Prostate gland (tissue), 2 donors: ENCODE measurements at places on chromosomes 2 and 18. TPM values are rescaled to one million over a fixed set of nuclear protein-coding genes. Genes with fewer than 3 reads are reported as not detected.

- DNase-seq = no peak
These were observed 131.2 kb downstream of the TMX3 start for GRCh38 chr18:68583685-68584084.

GRCh38 chr2:24016376-24016761 lies 6.5 kb downstream of the MFSD2B start:
- DNase-seq = no peak

DNA sequence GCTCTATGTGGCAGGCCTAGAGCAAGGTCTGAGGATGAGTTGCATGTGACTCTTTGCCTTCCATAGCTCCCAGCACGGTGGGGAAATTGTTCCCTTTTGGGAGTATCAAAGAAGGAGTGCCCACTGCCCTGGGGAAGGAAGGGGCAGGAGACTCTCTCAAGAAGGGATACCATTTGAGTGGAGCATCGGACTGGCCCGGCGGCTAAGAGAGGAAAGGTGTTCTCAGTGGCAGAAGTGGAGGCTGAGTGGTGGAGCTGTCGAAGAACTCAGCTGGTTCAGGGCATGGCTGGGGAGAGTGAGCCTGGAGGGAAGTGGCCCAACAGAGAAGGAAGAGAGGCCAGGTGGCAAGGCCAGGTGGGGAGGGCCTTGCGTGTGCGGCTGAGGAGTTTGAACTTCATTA lies 235.2 kb downstream of the DYSF start:
- no peak for DNase-seq

DNA sequence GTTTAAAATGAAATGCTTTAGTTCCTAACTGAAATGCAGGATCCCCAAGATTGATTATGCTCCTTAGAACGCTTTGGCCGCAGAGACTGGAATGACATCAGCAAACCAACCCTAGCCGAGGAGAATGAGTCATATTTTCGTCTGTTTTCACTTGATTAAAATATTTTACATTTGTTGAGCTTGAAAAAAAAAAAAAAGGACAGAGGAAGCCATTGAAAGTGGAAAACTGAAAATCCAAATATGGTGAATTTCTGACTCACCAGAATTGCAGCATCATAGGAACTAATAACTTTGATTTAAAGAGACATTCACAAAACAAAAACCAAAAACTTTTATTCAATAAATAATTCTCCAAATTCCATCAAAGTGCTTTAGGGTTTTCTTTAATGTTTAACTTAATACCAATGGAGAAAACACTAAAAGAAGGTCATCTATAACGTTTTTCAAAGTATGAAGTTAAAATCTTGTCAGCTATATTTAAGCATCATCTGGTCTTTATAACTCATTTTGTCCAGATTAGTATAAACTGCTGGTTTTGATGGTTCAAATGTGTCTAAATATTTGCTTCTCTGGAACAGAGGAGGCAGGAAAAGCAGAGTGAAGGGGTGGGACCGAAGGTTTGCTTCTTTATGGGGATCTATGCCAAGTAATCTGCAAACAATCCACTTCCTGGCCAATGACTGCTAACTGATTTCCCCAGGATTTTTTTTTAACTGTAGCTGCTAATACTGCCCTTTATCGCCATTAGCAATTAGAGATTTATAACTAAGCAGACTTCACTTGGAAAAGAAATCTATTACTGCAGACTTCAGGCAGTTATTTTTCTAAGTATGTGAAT lies 30.9 kb upstream of the COL5A2 start:
- no peak for DNase-seq

DNA sequence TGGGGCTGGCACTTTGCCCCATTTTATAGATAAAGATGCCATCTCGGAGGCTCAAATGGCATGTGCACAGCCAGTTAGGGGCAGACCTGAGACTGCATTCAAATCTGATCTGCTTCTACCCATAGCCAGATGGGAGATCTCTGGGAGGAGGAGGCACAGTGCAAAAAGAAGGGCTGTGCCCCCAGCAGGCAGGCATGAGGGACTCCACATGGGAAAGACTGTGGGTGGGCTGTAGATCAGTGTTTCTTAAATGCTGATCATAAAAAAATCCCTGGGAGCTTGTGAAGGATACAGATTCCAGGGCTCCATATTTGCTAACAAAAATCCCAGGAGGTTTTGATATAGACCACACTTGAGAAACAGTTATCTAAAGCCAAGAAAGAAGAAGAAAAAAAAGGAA lies 15.2 kb downstream of the PAX8 start:
- DNase-seq = no peak

- DNase-seq = no peak
These were observed 960.9 kb downstream of the SOCS6 start for GRCh38 chr18:71249791-71250190.

GRCh38 chr2:31388736-31389135 lies 25.8 kb downstream of the XDH start:
- no peak for DNase-seq

DNA sequence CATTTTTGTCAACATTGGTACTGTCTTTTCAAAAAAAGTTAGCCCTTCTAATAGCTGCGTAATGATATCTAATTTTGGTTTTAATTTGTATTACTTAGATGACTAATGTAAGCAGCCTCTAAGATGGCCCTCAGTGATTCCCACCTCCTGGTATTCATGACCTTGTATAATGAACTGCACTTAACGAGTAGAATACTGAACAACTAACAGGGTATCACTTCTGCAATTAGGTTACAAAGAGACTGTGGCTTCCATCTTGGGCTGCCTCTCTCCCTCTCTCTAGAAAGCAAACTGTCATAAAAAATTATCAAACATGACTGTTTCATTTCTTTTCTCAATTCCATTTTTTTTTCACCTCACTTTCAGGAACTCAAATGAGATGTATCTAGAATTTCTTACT lies 120.9 kb downstream of the RNF152 start:
- no peak for DNase-seq

GRCh38 chr18:36504928-36505327 lies 207.4 kb downstream of the FHOD3 start:
- no peak for DNase-seq

DNA sequence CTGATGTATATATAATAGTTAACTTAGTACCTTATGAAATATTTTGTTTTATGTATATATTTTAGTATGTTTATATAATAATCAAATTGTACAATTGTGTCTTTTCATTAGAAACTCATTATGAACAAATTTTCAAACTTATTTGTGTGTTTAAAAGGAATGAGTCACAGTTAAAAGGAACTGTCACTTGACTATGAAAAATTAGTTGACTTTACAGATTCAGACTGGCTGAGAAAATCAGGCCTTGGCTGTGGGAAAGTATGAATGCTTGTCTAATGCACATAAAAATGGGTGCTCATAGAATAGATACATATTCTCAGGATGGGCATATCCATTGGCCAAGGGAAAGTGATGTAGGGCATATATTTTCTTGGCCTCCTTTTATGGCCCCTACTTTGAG lies 576.8 kb downstream of the SATB2 start:
- no peak for DNase-seq

GRCh38 chr18:78780719-78781600 lies 198.7 kb upstream of the SALL3 start:
- no peak for DNase-seq

DNA sequence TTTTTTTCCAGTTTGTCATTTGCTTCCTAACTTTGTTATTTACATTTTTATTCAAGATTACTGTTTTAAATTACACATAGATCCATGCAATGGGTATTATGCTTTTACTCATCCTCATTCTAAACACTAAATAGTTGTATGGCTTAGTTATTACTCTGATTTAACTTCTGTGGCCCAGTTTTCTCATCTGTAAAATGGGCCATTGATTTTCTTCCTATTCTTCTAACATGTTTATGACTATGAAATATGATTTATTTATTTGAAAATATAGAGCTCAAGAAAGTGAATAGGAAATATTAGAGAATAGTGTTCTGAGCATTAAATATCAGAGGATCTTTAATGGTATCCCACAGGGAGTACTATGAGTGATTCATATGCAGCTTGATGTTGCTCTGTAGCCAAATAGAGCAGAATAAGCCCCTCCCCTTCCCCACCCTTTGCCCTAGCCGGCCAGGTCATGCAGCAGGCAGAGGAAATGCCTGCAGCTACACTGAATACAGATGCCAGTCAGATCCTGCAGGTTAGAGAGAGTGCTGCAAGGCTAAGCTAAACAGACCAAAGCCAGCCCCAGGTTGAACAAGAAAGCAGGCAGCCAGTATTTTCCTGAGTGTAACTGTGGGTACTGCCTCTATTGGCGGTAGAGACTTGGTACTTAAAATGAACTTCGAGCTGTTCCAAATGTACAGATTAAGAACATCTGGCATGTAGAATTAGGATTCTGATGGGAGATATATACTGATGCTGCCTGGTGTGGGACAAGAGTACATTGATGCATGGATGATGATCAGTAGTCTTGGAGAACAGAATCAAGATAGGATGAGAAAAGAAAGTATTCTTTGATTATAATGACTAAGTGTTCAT lies 11.7 kb upstream of the ACYP2 start:
- DNase-seq = no peak

DNA sequence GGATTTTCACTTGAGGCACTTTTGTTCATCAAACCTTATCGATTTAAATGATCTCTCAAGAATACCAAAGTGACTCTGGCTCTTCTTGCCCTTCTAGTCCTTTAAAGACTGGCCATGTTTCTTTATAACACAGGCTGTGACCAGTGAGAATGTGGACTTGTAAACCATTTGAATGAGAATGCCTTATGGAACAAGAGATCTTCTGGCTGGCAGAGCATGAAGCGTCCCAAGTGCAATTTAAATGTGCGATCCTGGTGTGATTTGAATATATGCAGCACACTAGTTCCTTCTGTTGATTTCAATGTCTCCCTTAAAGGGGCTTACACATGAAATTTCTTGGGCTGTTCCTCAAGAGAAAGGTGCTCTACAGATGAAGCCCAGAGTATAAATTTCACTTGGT lies 262.4 kb upstream of the CCDC68 start:
- DNase-seq = no peak

GRCh38 chr2:86337244-86337835 lies at the start of gene REEP1:
Gene REEP1 (minus strand): TSS chr2:86337626. CDS start chr2:86337510, 116 bp downstream.
- no peak for DNase-seq

DNA sequence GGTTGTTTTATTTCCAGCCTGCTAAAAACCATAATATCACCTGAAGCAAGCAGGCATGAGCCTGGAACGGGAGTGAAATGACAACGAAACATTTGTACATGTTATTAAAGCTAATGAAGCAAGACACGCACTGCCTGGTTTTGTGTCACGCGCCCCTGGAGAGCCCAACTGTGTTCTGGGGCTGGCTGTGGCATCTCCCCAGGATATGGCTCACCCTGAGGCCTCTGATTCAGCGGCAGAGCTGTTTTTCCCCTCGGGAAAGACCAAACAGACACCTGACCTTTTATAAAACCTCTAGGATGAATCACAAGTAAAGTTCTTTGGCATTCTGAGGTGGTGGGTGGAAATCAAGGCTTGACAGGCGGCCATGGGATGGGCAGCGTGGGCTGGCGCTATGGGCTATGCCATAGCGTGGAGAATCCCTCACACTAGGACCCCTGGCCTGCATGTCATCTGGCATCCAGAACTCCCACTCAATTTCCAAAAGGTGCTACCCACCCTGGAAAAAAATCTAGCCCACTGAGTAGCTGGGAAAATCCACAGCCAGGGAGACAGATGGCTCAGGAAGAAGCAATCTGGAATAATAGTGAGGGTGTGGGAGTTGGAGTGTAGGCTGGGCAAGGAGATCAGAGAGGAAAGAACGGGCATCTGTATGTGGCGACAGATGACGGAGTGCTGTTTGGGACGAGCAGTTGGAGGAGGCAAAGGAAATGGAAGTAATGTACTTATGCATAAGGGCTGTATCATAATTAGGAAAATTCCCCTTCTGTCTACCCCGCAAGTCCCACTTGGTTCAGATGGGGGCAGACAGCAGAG lies 262.0 kb downstream of the AFF3 start:
- DNase-seq = no peak

DNA sequence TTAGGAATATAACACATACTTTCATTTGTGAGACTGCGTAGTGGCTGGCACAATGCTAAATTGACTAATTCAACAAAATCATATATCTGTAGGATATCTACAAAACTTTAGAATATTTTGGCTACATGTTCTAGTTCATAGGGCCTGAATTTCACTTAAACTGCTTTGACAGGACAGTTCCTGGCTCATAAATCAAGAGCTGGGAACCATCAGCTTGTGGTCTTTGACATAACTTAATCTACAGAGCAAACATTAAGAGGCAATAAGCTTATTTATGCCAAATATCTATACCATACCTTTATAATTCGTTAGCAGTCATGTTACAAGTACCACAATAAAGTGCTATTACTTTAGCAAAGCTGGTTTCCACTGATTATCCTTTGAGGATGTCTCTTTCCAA lies 83.5 kb downstream of the ROCK2 start:
- DNase-seq = no peak

DNA sequence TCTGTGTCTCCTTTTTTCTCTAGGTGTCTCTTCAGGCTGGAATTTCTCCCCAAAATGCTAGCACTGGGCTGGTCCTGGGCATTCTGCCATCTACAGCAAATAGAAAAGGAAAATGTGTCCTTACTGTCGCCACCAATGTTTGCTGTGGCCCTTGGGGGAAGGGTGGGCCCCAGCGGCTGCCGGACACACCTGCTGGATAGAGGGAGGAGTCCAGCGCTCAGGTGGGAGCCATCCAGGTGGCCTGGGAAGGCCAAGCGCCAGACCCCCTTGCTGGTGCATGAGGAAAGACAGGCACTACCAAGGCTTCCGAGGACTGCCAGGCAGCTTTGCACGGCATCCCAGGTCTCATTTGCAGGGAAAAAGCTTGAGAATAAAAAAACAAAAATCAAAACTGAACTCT lies 147.7 kb upstream of the GATA6 start:
- peak; percentile 10 for DNase-seq

Gene TFCP2L1
- 11.5 TPM for total RNA-seq

Gene FOXI3
- 0.40 TPM for total RNA-seq

Gene CYP27A1
- total RNA-seq = 98.3 TPM

Gene UCN
- 11.2 TPM for total RNA-seq

Gene ITGA6
- total RNA-seq = 249 TPM
